ENCODE measurements at places on chromosomes 3 and 15.

DNA sequence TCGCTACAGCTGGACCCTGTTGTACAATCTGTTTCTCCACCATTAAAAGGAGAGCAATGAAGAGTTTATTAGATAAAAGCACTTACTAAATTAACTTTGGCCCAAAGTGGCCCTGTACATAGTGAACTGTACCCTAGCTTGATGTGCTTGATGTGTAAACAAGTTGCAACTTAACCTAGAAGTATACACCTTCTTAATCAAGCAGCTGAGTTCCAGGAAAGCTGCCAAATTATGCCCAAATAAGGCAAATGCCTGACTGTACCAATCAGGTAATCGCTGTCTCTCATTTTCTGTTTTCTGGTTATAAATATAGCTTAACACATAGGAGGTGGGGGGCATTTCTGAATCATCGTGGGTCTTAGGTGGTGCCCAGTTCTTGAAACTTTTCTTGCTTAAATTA lies 704.8 kb upstream of the CBLB start:
- no peaks in the 10 kb centered on the region for H3K4me1 ChIP-seq
- H3K27ac ChIP-seq, result no peak overlapping the region
- no peaks in the 10 kb centered on the region for H3K27me3 ChIP-seq
- no peak overlapping the region for H3K4me3 ChIP-seq

DNA sequence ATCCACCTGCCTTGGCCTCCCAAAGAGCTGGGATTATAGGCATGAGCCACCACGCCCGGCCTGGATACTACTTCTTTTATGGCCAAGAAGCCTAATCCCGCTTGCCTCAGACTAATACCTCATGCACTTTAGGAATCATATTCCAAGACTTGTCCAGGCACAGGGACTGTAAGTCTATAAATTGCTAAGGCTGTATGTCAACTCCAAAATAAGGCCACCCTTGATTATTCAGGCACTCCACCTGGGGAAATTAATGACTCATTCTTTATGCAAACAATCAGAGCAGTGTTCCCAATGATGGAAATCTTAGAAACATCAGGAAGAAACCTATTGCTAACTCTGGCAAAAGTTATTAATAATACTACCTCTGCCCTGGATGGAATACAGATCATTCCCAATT lies 98.4 kb downstream of the ERC2 start:
- no peak overlapping the region for H3K4me3 ChIP-seq
- ATAC-seq, result no peak
- no peaks in the 10 kb centered on the region for H3K36me3 ChIP-seq
- H3K27me3 ChIP-seq, result no peaks in the 10 kb centered on the region
- H3K4me1 ChIP-seq, result no peaks in the 10 kb centered on the region
- no peak overlapping the region for H3K27ac ChIP-seq

DNA sequence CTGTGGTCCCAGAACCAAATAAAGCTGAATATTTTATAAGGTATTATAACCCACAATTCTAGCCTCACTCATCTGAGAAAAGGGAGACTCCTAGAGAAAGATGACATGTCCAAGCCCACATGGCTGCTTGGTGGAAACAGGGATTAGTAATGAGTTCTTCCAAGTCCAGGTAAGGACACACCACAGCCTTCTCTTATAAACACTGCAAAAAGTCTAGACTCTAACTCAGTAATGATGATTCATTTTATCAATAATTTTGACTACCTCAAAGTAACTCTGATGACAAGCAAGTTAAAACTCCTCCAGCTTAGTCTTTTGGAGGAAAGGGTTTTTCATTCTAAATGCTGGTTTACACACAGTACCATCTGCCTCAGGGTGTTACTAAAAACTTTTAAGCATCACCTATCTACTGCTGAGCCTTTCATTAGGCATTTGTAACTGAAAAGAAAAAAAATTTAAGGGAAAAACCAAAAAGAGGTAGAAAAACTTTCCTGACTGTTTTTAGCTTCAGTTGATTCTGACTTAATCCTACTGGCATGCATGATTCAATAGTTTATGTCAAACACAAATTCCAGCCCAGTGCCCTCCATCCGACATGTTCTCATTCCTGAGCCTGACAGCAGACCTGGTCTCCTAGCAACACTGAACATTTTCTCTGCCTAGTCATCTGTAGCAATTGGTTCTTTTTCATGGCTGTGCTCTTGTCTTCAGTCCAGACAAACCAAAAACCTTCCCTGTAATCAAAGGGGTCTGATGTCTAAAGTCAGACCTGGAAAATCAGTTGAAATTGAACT lies 43.9 kb downstream of the P3H2 start:
- no peaks in the 10 kb centered on the region for H3K27me3 ChIP-seq
- H3K4me3 ChIP-seq, result no peak overlapping the region
- no peaks in the 10 kb centered on the region for H3K4me1 ChIP-seq
- H3K27ac ChIP-seq, result no peak overlapping the region

- no peak overlapping the region for H3K4me3 ChIP-seq
- H3K36me3 ChIP-seq, result no peaks in the 10 kb centered on the region
- H3K4me1 ChIP-seq, result peaks cover 11% of the 10 kb centered on the region
- H3K27ac ChIP-seq, result no peak overlapping the region
- H3K27me3 ChIP-seq, result no peaks in the 10 kb centered on the region
- peak; percentile 88 for ATAC-seq
These were observed 37.0 kb downstream of the CDC25A start for GRCh38 chr3:48151058-48151806.

- H3K4me3 ChIP-seq, result no peak overlapping the region
- no peaks in the 10 kb centered on the region for H3K4me1 ChIP-seq
- H3K36me3 ChIP-seq, result no peaks in the 10 kb centered on the region
- ATAC-seq, result no peak
These were observed 633.9 kb upstream of the TGFBR2 start for GRCh38 chr3:29972320-29972993.

DNA sequence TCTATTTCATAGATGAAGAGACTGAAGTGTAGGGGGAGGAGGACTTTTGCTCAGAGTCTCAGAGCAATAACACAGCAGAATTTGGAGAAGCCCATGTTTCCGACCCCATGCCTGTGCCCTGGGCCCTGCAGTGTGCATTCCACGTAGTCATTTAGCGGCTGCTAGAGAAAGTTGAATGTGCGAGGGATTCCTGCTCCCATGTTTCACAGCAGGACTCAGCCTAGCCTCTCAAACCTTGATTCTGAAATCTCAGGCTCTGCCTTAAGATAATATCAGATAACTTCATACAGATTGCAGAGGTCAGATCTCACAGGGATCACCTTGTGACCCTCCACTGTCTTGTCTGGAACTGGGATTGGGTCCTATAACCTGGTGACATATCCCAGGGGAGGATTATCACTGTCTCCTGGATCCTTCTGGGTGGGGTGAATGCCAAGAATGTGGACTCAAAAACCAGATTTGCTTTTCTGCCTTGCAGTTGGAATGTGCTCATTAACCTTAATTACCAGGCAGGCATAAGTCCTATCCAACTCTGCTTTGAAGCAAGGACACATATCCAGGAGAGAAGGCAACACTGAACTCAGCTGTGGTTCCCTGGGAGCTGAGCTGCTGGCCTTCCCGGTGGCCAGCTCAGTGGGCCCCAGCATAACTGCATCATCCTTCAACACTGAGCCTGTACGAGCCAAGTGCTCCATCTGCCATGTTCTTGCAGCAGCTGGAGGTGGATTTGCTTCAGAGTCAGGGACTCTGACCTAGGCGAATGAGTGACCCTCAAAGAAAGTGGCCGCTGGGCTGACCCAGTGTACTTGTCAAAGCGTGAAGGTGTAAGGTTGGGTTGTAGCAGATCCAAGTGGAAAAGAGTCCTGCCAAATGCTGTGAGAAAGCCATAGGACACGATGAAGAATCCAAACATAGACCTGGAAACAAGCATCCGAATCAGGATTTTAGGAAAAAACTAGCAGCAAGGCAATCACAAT lies 43.0 kb downstream of the CTXND1 start:
- ATAC-seq, result no peak
- H3K36me3 ChIP-seq, result no peaks in the 10 kb centered on the region
- H3K4me3 ChIP-seq, result no peak overlapping the region
- H3K27me3 ChIP-seq, result peaks cover 64% of the 10 kb centered on the region
- peaks cover 9% of the 10 kb centered on the region for H3K4me1 ChIP-seq
- no peak overlapping the region for H3K27ac ChIP-seq

DNA sequence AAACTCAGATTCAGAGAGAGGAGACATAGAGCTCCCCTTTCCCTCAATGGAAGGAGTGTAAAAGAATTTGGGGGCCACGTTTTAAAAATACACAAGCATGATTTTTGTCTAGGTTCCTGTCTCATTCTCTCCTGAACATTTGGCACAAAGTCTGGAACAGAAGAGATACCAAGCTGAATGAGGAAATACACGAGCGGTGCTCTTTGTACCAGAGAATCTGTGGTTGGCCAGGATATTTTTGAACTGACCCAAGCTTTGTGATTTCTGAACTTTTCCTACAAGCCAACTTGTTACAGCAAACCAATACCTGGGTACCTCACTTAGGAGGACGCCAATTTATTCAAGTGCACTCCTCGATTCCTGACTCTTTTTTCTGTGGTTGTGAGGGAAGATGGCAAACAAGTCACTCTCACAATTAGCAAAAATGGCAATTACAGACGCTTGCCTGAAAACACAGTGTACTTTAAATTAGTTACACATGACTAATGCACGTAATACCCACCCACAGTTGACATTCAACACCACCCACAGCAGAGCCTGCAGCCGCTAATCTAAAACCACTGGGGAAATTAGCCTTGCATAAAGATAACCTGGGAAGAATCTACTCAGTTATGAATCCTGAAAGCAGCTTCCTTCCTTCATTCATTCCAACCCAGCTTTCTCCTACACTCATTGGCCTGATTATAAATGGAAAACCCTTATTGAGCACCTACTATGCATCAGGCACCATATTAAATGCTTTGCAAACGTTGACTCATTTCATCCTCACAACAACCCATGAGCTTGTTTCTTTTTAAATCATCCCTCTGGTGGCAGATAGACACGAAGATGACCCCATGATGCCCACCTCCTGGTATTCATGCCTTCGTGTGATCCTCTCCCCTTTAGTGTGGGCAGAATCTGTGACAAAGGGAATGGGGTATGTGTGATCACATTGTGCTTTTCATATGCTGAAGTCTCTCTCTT lies 293.5 kb downstream of the KBTBD8 start:
- peak; percentile 76 for ATAC-seq
- H3K4me1 ChIP-seq, result peaks cover 41% of the 10 kb centered on the region
- peak overlapping the region; percentile 42 for H3K4me3 ChIP-seq
- no peaks in the 10 kb centered on the region for H3K36me3 ChIP-seq

DNA sequence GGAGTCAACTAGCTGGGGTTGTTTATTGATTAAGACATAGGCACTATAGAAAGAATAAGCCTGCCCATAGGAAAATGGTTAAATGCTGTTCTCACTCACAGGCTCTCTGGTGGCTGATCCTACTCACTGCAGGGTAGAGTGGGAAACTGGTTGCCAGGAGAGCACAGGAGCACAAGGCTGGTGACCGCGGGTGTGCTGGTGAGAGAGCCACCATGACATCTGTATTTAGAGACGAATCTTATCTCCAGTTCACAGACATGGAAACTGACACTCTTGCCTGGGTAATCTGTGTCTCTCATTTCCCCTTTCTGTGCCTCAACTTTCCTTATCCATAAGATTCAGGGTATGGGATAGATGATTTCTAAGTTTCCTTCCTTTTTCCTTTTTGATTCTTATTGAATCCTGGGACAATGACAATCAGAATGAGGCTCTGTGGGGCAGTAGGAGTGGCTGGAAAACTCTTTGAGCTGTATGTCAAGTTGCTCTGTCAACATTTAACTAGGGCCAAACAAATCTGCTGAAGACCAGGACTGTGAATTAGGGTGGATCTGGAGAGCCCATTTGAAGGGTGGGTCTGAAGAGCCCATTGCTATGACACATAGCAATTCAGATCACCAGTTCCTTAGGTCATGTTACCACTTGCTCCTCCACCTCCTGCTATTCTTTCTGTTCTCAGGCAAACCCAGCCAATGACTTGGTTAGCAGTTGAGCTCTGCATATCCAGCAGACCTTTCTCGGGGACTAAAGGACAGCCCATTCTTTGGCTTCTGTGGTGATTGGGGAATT lies 286.1 kb upstream of the TBL1XR1 start:
- no peaks in the 10 kb centered on the region for H3K27me3 ChIP-seq
- H3K36me3 ChIP-seq, result no peaks in the 10 kb centered on the region
- no peak for ATAC-seq
- no peak overlapping the region for H3K4me3 ChIP-seq
- no peak overlapping the region for H3K27ac ChIP-seq

GRCh38 chr3:100516232-100516631 lies 23.8 kb downstream of the TMEM45A start:
- H3K4me1 ChIP-seq, result no peaks in the 10 kb centered on the region
- no peaks in the 10 kb centered on the region for H3K36me3 ChIP-seq
- no peaks in the 10 kb centered on the region for H3K27me3 ChIP-seq
- no peak overlapping the region for H3K4me3 ChIP-seq

DNA sequence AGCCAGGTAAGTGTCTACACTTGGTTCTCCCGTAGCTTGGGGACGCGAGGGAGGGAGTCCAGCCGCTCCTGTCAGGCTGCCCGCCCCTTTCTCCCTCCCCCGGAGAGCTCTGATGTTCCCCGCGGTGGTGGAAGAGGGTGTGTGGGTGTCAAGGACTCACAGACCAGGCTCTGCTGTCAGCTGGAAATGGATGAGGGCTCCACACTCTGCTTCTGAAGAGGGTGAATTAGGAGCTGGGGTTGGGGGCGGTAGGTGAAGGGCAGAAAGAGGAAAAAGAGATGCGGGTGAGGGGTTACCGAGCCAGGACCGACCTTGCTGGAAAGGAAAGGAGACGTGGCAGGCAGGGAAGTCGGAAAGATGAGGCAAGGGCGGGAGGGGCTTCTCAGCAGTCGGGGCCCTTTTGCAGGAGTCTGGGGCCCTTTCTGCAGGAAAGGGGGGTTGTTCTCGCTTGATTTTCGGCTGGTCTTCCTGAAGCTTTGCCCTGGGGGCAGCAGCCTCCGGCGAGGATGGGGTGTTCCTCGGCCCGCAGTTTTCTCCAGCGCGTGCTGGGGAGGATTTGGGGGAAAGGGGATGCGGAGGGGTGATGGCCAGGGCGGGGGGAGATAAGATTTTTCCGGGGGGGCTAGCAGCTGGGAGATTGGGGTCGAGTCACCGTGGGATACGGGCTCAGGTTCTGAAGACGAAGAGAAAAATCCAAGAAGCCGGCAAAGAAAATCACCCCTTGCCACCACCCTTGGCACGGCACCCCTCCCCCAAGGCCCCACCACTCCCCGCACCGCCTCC lies 602 bp upstream of the BAHD1 start:
- ATAC-seq, result no peak
- no peaks in the 10 kb centered on the region for H3K36me3 ChIP-seq
- H3K27ac ChIP-seq, result peak overlapping the region; percentile 87
- H3K4me1 ChIP-seq, result peaks cover 78% of the 10 kb centered on the region

DNA sequence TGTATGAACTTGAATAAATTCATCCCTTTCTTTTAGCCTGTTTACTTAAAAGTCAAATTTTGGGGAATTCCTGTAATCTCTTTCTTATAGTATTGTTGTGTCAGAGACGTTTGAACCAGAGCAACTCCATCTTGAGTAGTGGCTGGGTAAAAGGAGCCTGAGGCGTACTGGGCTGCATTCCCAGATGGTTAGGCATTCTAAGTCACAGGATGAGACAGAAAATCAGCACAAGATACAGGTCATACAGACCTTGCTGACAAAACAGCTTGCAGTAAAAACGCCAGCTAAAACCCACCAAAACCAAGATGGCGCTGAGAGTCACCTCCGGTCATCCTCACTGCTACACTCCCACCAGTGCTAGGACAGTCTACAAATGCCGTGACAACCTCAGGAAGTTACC lies 94.5 kb downstream of the P3H2 start:
- no peak overlapping the region for H3K27ac ChIP-seq
- H3K27me3 ChIP-seq, result peaks cover 17% of the 10 kb centered on the region

Data from stimulated activated memory B cell treated with anti-CD40 and anti-IgM and Interleukin-4, amounts not matched to agents 10 μg/mL and 1 μg/mL and 100 μg/mL, for 72 hours (primary cell).